ENCODE measurements at places on chromosomes 3 and 15. TPM values are rescaled to one million over a fixed set of nuclear protein-coding genes. Genes with fewer than 3 reads are reported as not detected.

DNA sequence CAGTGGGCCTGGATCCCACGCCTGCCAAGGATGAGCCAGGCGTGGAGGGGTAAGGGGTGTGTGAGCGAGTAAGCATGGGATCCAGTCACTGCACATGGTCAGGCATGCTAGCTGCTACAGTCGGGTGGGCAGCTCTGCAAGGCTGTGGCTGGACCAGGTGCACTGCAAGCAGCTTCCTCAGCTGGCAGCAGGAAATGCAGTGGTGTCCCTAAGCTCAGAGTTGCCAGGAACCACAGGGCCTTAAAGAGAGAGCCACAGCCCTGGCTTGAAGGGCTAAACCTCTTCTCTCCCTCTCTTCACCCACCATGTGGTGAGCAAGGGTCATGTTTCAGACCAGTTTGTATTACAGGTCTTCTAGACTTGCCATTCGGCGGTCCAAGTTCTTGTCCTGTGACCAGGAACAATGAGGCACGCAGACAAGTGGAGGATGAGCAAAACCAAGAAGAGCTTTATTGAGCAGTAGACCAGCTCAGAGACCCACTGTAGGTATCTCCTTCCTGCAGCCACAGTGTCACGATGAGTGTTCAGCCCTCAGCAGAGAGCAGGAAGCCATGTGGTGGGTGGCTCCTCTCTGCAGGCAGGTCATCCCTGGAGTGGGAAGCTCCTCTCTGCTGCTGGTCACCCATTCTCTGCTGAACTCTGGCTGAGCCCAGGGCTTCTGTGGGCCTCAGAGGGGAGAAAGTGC, 511.9 kb downstream of the PYDC2 start:
- H3K27ac ChIP-seq: no peak overlapping the region
- no peaks in the 10 kb centered on the region for H3K36me3 ChIP-seq
- H3K4me3 ChIP-seq: no peak overlapping the region
- H3K27me3 ChIP-seq: no peaks in the 10 kb centered on the region
- no peaks in the 10 kb centered on the region for H3K4me1 ChIP-seq

DNA sequence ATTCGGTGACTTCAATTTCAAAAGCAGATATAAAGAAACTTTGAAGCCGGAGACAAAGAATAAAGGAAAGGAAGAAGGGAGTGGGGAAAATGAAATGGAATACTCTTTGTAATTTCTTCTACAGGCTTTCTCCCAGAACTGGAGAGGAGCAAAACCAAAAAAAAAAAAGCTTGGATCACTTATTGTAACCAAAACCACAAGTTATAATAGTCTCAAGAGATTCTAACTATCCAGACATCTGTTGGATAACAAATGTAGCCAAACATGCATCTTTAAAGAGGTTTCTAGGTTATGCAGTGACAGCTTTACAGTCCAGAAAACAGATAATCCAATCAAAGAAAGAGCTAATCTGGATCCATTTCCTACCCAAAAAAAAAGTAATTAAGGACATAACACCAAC, 36.2 kb downstream of the VGLL3 start:
- H3K4me1 ChIP-seq: no peaks in the 10 kb centered on the region
- no peak overlapping the region for H3K4me3 ChIP-seq
- H3K27ac ChIP-seq: peak overlapping the region; percentile 19
- no peaks in the 10 kb centered on the region for H3K27me3 ChIP-seq
- DNase-seq: no peak

DNA sequence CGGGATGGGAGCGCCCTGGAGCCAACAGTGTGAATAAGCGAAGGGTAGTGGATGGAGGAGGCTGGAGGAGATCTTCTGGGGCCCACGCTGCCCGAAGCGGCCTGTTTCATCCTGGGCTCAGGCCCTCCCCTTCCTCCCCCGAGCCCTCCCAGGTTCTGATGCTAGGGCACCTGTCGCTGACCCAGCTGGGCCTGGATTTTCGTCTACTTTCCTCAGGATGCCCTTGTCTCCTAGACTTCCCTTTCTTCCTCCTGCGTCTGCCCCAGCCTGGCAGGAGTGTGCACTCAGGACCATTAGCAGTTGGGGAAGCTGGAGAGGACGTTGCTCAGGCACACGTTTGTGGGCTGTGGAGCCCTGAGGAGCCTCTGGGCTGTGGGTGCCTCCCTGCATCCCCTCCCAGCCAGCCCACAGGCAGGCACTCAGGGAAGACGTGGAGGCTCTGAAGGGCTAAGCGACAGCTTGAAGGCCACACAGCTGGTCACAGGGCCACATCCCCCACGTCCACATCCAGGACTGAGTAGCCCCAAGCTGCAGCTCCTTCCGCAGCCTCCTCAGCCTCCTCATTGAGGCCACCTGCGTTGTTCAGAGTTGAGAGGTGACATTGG, 23.9 kb upstream of the PIGZ start:
- no peak overlapping the region for H3K4me3 ChIP-seq
- DNase-seq: no peak
- H3K27me3 ChIP-seq: no peaks in the 10 kb centered on the region
- no peaks in the 10 kb centered on the region for H3K36me3 ChIP-seq
- H3K27ac ChIP-seq: no peak overlapping the region
- peaks cover 10% of the 10 kb centered on the region for H3K4me1 ChIP-seq

Gene LRRC31
- 0.15 TPM for polyA plus RNA-seq

- H3K4me3 ChIP-seq: no peak overlapping the region
- no peak overlapping the region for H3K27ac ChIP-seq
- no peak for DNase-seq
- no peaks in the 10 kb centered on the region for H3K27me3 ChIP-seq
- H3K4me1 ChIP-seq: peaks cover 9% of the 10 kb centered on the region
These were observed 7.9 kb upstream of the CHD2 start for GRCh38 chr15:92892201-92892555.

DNA sequence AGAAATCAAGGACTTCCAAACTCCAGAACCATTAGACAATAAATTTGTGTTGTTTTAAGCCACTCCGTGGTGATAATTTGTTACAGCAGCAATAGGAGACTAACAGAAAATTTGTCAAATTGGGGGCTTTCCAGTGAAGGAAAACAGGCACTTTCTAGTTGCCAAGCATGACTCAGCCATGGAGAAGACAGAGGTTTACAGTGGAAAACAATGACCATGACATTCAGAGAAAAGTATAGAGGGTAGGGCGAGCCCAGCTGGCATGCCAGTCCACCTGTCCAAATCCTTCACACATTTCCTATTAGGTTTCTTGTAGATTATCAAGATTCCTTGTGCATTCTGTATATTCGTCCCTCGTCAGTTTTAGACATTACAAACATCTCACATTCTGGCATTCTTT, 24.9 kb downstream of the SLCO2A1 start:
- H3K4me3 ChIP-seq: no peak overlapping the region
- H3K36me3 ChIP-seq: no peaks in the 10 kb centered on the region
- DNase-seq: no peak

- no peak for DNase-seq
- H3K27ac ChIP-seq: no peak overlapping the region
- no peak overlapping the region for H3K4me3 ChIP-seq
- no peaks in the 10 kb centered on the region for H3K4me1 ChIP-seq
- H3K27me3 ChIP-seq: no peaks in the 10 kb centered on the region
These were observed 151.4 kb upstream of the BCL6 start for GRCh38 chr3:187896646-187897045.

Gene FANCD2OS
- 118 TPM for polyA plus RNA-seq

GRCh38 chr15:36661042-36661441, 81.6 kb downstream of the CDIN1 start:
- DNase-seq: no peak
- no peaks in the 10 kb centered on the region for H3K36me3 ChIP-seq
- no peak overlapping the region for H3K27ac ChIP-seq
- no peaks in the 10 kb centered on the region for H3K4me1 ChIP-seq
- H3K27me3 ChIP-seq: no peaks in the 10 kb centered on the region
- H3K4me3 ChIP-seq: no peak overlapping the region

DNA sequence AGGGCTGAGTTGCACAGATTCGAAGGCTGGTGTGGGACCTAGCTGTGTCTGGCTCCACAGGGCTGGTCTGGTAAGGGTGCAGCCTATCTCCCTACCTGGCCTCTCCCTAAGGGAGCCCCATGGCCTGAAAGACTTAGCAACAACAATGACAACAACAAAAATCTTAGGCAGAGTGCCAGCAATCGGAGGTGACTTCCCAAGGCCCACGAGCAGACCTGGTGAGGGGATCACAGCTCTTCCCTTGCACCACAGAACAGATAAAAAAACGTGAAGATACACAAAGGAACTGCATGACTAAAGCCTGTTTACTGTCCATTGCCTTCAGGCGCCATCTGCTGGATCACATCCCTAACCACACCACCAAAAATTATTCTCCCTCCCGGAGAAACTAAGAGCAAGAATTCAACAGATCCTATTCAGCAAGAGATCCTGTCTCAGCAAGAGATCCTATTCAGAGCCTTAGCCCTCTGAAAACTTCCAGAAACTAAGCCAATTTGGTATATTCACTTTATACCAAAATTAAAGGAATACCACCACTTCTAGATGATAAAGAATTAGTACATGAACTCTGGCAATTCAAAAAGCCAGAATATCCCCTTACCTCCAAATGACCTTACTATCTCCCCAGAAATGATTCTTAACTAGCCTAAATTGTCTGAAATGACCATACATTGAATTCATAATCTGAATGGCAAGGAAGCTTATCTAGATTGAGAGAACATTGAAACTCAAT, 24.1 kb upstream of the OR5K4 start:
- peak; percentile 59 for DNase-seq
- H3K4me1 ChIP-seq: no peaks in the 10 kb centered on the region
- H3K27ac ChIP-seq: no peak overlapping the region
- H3K27me3 ChIP-seq: no peaks in the 10 kb centered on the region

- H3K4me3 ChIP-seq: no peak overlapping the region
- no peaks in the 10 kb centered on the region for H3K4me1 ChIP-seq
- H3K36me3 ChIP-seq: no peaks in the 10 kb centered on the region
- no peak for DNase-seq
These were observed 31.1 kb upstream of the RNU6-1 start for GRCh38 chr15:67870868-67871408.

DNA sequence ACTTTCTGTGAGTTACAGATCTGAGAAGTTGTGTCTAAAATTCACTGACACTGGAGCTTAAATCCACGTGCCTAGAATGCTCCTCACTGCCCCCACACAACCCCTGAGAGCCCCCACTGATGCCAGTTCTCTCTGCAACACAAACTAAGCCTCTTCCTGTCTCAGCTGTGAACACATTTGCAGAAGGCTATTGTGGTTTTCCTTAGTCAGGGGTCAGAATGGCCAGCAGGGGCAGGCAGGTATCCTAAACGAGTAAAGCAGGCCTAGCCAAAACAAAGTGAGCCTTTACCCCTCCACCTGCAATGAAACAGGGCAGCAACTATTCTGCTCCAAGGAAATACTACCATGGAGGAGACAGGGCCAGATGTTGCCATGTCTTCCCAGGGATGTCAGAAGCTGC, 78.6 kb downstream of the FHIT start:
- H3K27ac ChIP-seq: no peak overlapping the region
- no peaks in the 10 kb centered on the region for H3K4me1 ChIP-seq
- no peak overlapping the region for H3K4me3 ChIP-seq
- DNase-seq: no peak

Gene LRRIQ4
- 3.4 TPM for polyA plus RNA-seq

DNA sequence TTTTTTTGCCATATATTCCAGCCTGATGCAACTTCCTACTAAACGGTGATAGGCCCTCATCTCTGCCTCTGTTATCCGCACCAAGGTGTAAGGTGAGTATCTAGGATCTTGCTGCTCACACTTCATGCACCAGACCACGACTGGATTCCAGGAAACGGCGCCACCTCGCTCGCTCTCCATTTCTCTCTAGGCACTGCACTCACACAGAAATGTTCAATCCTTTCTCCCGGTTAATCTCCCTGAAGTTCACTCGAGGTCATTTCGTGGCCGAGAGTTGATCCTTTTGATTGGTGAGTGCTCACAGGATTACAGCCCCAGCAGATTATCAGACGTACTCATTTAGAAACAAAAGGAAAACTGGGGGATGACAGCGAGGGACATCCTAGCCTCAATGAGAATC, 28.1 kb downstream of the MCF2L2 start:
- H3K27ac ChIP-seq: no peak overlapping the region
- no peak for DNase-seq
- no peaks in the 10 kb centered on the region for H3K4me1 ChIP-seq
- H3K27me3 ChIP-seq: no peaks in the 10 kb centered on the region

GRCh38 chr3:197226179-197226578, 72.2 kb downstream of the DLG1 start:
- no peak overlapping the region for H3K4me3 ChIP-seq
- DNase-seq: peak; percentile 58
- H3K4me1 ChIP-seq: peaks cover 10% of the 10 kb centered on the region
- no peaks in the 10 kb centered on the region for H3K36me3 ChIP-seq
- no peaks in the 10 kb centered on the region for H3K27me3 ChIP-seq

Gene GPR27
- polyA plus RNA-seq: 11.3 TPM

Gene IL17RB
- polyA plus RNA-seq: 5.8 TPM

Measured in testis (tissue), 5 donors.